ENCODE measurements at places on chromosomes 16 and 17. TPM values are rescaled to one million over a fixed set of nuclear protein-coding genes. Genes with fewer than 3 reads are reported as not detected.

DNA sequence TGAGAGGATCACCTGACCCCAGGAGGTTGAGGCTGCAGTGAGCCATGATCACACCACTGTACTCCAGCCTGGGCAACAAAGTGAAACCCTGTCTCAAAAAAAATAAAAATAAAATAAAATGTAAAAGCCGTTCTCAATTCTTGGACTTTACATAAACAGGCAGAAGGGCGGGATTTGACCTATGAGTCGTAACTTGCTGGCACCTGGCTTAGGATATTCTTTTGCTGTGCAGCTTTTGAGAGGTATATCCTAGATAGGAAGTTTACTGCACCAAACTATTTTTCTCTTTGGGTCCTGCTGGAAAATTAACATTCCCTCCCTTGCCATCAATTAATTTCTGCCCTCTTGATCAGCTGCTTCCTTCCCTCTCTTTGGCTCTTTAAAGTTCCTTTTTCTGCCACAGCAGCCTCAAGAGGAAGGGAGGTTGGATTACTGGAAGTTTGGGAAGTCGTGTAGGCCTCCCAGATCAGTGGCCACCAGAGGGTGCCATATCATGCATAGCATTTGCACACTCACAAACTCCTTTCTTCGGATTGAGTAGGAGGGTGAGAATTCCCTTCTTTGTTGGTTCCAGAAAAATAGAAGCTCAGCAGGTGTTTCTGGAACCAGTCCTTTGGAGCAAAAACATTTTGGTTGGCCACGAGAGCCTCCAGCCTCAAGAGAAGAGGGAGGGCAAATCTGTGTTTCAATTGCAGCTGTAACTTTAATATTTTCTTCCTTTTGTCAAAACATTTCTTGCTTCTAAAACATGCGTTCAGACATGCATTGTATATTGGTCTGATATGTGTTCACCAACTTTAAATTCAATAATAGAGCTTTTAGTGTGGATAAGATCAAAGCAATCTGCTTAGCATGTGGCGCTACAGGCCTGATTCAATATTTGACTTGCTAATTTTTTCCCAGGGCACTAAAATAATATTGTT, 147.3 kb downstream of the CCDC182 start:
- peak; percentile 24 for DNase-seq
- H3K27ac ChIP-seq = no peak overlapping the region
- H3K4me3 ChIP-seq = no peak overlapping the region
- peaks cover 54% of the 10 kb centered on the region for H3K4me1 ChIP-seq

DNA sequence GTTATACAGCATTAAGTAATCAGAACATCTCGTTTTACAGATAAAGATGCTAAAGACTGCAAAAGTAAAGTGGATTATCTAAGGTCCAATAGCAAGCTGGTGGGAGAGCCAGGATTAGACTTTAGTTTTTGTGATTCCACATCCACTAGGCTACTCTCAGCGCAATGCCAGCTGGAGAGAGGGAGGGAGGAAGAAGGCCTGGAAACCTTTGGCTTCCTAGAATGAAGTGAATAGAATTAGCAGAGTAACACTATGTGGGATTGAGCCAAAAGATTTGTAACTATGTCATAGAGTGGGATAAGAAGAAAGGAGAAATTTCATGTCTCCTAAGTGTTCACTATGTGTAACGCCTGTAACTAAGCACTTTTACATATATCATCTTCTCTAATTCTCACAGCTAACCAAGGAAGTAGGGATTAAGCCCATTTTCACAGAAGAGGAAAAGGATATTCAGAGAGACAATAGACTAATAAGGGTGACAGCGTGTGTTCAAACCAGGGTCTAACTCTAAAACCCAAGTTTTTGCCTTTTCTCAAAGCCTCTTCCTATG, 25.4 kb upstream of the NSRP1 start:
- H3K27ac ChIP-seq = no peak overlapping the region
- no peaks in the 10 kb centered on the region for H3K36me3 ChIP-seq
- DNase-seq = no peak

DNA sequence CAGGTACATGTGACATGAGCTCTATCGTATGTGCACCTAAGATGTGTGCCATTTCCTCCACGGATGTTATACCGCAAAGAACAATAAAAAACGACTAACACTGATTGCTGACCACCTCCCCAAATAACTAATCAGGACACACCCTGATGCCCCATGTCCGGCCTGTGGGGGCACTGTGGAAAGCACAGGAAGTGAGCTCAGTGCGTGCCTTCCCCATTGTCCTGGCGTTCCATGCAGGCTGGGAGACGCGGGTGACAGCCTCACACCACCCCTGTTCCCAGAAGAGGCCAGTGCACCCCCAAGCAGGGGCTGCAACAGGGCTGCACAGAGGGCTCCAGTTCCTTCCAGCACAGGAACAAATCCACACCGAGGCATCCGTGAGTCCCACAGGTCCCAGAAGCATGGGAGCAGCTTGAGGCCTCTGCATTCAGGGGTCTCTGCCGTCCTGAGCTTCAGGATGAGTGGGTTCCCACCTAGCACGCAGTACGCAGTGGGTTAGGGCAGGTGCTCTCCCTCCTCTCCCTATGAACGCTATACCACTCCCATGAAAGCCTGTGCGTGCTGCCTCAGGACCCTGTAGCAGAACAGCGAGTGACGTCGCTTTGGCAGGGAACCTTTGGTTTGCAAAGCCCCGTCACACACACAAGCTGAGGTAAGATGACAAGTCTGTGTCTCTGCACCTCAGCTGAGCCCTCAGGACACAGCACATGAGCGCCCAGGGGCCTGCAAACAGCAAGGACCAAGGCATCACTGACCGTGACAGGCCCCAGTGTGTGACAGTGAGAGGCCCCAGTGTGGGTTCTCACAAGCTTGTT, 117.7 kb downstream of the ZNF778 start:
- DNase-seq = no peak
- no peaks in the 10 kb centered on the region for H3K36me3 ChIP-seq
- H3K27me3 ChIP-seq = no peaks in the 10 kb centered on the region
- no peak overlapping the region for H3K27ac ChIP-seq
- H3K4me1 ChIP-seq = peaks cover 76% of the 10 kb centered on the region

DNA sequence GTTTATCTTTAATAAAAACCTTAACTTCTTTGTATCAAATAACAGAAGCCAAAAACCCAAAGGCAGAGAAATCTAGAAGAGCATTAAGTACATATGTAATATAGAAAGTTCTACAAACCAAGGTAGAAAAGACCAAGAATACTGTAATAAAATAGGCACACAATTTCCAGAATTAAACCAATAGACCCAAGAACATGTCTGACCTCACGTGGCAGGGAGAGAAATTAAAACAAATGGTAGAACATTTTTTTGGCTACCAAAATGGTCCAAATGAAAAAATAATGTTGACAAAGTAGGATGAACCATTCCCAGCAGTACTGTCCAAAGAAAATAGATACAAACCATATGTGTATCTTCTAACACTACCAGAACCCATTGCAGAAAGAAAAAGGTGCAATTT, 183.5 kb downstream of the CPPED1 start:
- H3K4me3 ChIP-seq = no peak overlapping the region
- H3K27ac ChIP-seq = no peak overlapping the region
- H3K27me3 ChIP-seq = no peaks in the 10 kb centered on the region

DNA sequence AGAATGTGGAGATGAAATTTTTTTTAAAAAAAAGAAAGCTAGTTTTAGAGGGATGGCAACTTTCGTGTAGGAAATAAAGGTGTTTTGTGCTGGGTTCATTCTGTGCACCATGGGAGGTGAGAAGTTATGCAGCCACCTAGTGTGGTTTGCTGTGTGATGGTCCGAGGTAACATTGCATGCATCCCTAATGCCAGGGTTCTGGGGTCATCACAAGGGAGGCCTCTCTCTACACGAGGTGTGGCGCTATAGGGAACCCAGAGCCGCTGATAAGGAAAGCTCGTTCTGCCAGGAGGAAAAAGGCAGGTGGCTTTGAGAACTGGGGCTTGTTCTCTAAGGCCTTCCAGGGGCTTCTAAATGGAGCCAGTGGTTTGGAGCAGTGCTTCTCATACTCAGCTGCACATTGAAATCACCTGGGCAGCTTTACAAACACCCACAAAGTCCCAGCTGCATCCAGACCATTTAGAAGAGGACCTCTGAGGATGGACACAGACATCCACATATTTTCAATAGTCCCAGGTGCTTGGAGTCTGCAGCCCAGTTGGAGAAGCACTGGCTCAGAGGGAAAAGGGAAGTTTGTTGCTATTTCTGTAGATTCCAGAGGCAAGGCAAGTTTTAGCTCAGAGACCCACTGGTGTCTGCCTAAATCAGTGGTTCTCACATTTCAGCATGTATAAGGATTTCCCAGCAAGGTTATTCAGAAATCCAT, 43.5 kb downstream of the VPS35L start:
- no peak for DNase-seq
- no peaks in the 10 kb centered on the region for H3K36me3 ChIP-seq
- no peak overlapping the region for H3K27ac ChIP-seq
- H3K4me1 ChIP-seq = no peaks in the 10 kb centered on the region

DNA sequence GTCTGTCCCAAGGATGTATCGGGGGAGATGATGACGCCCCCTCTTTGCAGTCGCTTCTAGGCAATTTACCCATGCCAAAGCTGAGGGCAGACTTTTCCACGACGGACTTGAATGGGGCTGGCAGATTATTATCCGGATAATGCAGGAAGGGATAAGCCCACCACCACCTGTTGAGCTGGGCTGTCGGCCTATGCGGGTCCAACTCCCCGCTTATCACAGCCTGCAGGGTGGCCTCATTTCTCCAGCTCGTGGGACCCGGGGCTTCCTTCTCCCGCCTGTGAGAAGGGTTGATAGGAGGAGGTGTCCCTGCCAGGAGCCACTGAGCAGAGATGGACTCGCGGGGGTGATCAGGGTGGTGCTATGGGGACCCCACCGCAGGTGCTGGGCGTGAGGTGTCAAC, 559 bp downstream of the CACNG5 start:
- no peak for DNase-seq
- H3K27ac ChIP-seq = no peak overlapping the region
- H3K36me3 ChIP-seq = no peaks in the 10 kb centered on the region

GRCh38 chr17:31389657-31390381, 1.7 kb upstream of the RAB11FIP4 start:
- no peaks in the 10 kb centered on the region for H3K36me3 ChIP-seq
- H3K27ac ChIP-seq = no peak overlapping the region

GRCh38 chr16:63822818-63823217, 1299.0 kb downstream of the CDH11 start:
- no peak for DNase-seq
- no peak overlapping the region for H3K27ac ChIP-seq
- no peaks in the 10 kb centered on the region for H3K36me3 ChIP-seq
- H3K27me3 ChIP-seq = no peaks in the 10 kb centered on the region
- H3K4me1 ChIP-seq = no peaks in the 10 kb centered on the region
- H3K4me3 ChIP-seq = no peak overlapping the region

DNA sequence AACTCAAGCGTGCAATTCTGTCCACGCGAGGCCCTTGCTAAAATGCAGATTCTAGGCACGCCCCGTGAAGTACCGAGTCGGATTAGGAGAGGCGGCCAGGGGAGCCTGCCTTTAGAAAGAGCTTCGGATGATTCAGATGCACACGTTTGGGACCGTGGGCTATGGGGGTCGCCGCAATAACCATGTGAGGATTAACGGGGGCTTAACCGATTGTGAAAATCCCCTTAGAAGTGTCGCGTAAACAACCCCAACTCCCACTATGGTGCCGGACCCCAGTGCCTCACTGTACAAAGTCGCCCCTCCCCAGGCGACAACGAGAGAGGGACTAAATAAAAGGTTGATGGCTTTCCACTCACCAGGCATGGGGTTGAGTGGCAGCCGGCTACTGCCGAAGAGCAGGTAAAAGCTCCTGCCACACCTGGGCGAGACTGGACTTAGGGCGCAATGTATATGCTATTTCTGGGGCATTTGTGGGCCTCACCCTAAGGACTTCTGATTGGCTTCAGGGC, 635 bp upstream of the SP2 start:
- no peaks in the 10 kb centered on the region for H3K27me3 ChIP-seq
- peak overlapping the region; percentile 85 for H3K4me3 ChIP-seq
- H3K36me3 ChIP-seq = peaks cover 5% of the 10 kb centered on the region

- H3K27ac ChIP-seq = no peak overlapping the region
- no peaks in the 10 kb centered on the region for H3K36me3 ChIP-seq
- no peaks in the 10 kb centered on the region for H3K4me1 ChIP-seq
These were observed 144.5 kb downstream of the RPTOR start for GRCh38 chr17:80689129-80689619.

- no peaks in the 10 kb centered on the region for H3K36me3 ChIP-seq
- H3K27me3 ChIP-seq = peaks cover 4% of the 10 kb centered on the region
- no peak overlapping the region for H3K27ac ChIP-seq
- DNase-seq = no peak
- no peak overlapping the region for H3K4me3 ChIP-seq
- peaks cover 21% of the 10 kb centered on the region for H3K4me1 ChIP-seq
These were observed 4.5 kb downstream of the RMI2 start for GRCh38 chr16:11349599-11350276.

GRCh38 chr17:2011411-2012371, 13.4 kb downstream of the RTN4RL1 start:
- no peak overlapping the region for H3K27ac ChIP-seq
- no peak overlapping the region for H3K4me3 ChIP-seq
- H3K36me3 ChIP-seq = no peaks in the 10 kb centered on the region

- no peaks in the 10 kb centered on the region for H3K4me1 ChIP-seq
- H3K27me3 ChIP-seq = no peaks in the 10 kb centered on the region
- H3K4me3 ChIP-seq = no peak overlapping the region
- DNase-seq = no peak
- H3K27ac ChIP-seq = no peak overlapping the region
These were observed 18.0 kb upstream of the GSG1L start for GRCh38 chr16:28081391-28081968.

DNA sequence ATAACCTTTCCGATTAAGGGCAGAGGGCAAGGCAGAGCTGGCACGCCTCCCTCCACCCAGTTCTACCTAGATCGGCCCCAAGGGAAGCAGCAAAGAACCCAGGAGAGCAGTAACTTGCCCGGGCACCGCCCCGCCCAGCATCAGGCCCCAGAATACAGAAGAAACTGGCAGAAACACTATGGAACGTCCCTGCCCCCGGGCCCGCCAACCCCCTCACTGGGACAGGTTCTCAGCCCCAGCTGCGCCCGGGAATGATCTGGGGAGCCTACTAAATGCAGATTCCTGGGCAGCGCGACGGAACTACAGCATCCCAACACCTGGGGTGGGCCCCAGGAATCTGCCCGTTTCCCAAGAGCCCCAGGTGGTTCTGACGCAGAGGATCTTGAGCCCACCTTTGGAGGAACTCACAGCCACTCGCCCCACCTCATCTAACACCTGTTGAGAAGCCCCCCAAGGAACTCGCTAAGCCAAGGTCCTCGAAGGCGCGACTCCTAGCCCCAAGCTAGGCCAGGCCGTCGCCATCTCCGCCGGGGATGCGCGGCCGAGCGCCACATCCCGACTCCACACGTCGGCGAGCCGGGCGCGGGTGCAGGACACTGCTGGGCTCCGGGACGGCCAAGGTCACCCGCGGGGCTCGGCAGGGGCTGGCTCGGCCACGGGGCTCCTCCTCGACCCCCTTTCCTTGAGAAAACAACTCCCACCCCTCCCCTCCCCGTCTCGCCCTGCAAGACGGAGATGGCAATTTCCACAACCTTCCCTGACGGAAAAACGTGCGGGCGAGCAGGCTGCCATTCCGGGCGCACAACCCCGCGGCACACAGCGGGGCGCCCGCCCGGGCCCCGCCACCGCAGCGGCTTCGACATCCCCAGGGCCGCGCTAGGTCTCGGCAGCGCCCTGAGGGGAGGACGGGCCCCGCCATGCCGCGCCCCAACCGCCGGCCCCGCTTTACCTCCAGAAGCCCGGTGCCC, 913 bp downstream of the CDIP1 start:
- no peaks in the 10 kb centered on the region for H3K27me3 ChIP-seq
- H3K4me1 ChIP-seq = peaks cover 33% of the 10 kb centered on the region
- peak overlapping the region; percentile 75 for H3K4me3 ChIP-seq
- H3K27ac ChIP-seq = no peak overlapping the region
- H3K36me3 ChIP-seq = no peaks in the 10 kb centered on the region

The TMEM88 gene
- total RNA-seq = 5.3 TPM

The RHBDF1 gene
- 0.59 TPM for total RNA-seq

The YBX2 gene
- 0.26 TPM for total RNA-seq

The HASPIN gene
- total RNA-seq = 16.6 TPM

The QPRT gene
- 3.5 TPM for total RNA-seq

The HOXB1 gene
- not detected for total RNA-seq

All from CD8-positive, alpha-beta memory T cell (primary cell).